ENCODE measurements at places on chromosomes 12 and 14.

DNA sequence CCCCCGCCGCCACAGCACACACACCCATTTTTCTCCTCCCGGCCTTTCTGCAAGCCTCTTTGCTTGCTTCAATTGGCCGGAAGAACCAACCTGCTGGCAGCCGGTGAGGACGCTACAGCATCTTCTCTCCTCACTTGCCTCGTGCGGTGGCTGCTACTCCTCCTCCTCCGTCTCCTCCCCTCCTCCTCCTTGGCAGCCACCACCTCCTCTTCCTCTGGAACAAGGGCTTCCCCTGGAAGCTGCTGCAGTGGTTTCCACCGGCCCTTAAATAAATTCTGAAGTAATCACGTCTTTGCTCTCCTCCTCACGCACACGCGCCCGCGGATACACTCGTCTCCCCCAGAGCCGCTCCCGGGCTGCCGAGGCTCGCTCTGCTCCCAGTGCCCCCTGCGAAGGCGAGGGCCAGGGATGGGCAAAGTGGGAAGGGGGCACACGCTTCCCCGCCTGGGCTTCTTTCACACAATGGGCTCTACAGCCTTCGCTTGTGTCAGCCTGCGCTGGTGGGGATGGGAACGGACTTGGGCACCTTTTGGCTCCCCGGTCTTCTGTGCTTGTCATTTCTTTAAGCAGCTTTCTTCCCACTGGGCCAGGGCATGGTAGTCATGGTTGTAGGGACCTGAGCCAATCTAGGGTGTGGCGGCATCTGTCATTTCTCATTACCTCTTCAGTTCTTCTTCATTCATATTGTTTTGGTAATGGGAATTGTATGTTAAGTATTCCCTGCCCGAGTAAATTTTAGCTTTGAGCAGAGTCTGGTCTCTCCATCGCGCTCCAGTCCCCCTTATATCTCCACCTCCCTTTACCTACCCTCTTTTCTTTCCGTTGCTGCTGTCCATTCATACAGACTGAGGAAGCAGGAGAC, at the start of gene PPFIA2:
Gene PPFIA2, minus strand, starts transcription at position 161 of the 862 bp plus-strand sequence.
- DNase-seq = no peak

DNA sequence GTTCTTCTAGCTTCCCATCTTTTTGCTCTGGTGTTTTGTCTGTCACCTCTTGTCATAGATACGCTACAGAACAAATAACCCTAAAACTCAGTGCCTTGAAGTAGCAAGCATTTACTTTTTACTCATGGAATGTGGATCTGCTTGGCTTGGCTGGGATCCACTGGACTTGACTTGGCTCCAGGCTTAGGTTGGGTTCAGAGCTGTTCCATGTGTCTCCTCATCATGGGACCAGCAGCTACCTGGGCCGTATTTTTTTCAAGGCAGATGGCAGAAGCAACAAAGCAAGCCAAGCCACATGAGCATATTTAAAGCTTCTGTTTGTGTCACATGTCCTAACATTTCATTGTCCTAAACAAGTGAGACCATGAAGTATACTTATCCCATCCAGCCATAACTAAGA, 48.7 kb upstream of the ATF1 start:
- DNase-seq = no peak

GRCh38 chr12:117968826-117969659, at the start of gene KSR2:
KSR2 (minus strand) TSS chr12:117968990; CDS start chr12:117968255, 735 bp downstream.
- peak; percentile 21 for DNase-seq

- DNase-seq = no peak
These were observed 408.2 kb upstream of the CCDC196 start for GRCh38 chr14:66078006-66078405.

- no peak for DNase-seq
These were observed 20.9 kb upstream of the HECTD1 start for GRCh38 chr14:31228533-31228932.

DNA sequence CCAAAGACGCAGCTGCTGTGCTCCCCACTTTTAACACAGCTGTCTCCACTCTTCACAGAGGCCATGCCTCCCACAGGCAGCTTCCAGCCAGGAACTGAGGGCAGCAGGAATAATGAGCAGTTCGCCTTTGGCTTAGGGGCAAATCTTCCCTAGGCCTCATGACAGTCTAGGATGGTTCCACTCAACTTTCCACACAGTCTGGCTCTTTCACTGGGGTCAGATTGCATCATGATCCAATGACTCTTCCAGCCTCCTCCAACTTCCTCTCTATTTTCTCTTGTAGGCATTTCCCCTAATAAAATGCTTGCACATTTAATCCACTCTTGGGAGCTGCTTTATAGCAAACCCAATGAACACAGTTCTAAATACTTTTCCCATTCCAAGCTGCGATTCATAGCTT, 271.6 kb upstream of the ATP2B1 start:
- DNase-seq = no peak

DNA sequence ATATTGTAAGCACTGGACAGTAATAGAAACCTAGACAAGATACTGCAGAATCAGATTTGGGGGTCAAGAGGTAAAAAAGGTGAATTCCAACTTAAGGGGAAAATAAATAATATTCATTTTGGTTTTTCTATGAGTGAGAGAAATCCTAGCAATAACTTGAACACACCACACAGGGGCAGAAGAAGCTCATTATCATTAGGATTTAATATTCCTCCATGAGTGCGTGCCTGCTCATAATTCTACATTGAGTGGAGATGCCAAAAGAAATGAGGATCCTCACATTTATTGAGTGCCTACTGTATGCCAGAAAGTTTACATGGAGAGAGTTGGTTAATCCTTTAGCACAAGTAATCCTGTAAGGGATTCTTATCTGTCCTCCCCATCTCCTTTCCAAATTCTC, 40.5 kb upstream of the C14orf132 start:
- DNase-seq = no peak

- no peak for DNase-seq
These were observed 16.8 kb downstream of the TMEM106C start for GRCh38 chr12:47980197-47980596.

DNA sequence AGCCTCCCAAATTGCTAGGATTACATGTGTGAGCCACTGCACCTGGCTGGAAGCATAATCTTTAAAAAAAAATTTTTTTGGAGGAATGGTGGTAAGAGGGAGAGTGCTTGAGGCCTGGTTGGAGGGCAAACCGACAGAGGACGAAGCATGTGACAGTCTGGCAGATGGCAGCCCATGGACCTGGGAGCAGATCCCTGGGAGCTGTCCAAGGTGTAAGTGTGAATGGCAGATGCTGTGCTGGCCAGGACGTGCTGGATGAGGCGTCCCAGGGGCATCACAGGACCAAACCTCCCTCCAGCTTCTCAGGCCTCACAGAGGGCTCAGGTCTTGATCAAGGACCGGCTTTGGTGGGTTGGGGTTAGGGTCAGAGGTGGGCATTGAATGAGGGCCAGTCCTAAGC, 128.4 kb upstream of the NCOR2 start:
- DNase-seq = no peak
